ENCODE measurements at places on chromosomes 7 and 10. TPM values are rescaled to one million over a fixed set of nuclear protein-coding genes. Genes with fewer than 3 reads are reported as not detected.

Gene AKR1C4
- total RNA-seq: 0.48 TPM

Gene TMEM225B
- 1.4 TPM for total RNA-seq

DNA sequence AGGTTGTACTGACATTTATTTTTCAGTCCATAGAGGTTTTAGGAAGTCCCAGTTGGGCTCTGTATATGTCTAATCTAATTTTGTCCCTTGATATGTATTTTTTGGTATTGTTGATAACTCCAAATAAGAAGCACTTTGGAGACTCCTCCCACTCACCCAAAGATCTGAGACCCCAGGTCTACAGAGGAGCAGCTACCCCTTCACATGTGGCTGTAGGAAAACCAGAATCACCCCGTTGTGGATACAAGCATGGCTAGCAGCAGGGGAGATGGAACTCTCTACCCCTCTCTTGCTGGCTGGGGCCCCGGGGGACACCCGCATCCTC lies 9.4 kb downstream of the HHEX start:
- DNase-seq: no peak

DNA sequence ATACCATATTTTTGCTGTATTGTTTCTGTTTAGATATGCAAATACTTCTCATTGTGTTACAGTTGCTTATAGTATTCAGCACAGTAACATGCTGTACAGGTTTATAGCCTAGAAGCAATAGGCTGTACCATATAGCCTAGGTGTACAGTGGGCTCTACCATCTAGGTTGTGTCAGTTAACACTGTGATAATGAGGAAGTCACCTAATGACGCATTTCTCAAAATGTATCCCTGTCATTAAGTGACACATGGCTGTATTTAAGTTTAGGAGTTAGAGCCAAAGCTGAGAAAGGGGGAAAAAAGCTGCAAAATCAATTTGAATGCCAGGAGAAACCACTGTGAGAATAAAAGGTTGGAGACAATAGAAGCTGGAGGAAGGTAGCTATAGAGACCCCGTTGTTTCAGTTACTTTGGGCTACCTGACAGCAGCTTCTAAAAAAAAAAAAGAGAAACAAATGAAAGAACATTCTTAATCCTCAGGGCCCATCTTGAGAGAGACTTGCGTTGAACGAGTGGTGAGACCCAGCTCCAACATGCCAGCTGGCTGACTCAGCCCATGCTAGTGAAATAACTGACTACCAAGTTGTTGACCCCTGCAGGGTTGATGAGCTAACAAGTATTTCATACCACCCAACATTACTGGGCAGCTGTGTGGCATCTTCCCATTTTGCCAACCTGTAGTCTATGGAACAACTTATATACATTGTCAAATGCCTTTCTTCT lies 8.7 kb downstream of the STARD3NL start:
- no peak for DNase-seq

- no peak for DNase-seq
These were observed 230.9 kb downstream of the HPSE2 start for GRCh38 chr10:99004738-99005137.

DNA sequence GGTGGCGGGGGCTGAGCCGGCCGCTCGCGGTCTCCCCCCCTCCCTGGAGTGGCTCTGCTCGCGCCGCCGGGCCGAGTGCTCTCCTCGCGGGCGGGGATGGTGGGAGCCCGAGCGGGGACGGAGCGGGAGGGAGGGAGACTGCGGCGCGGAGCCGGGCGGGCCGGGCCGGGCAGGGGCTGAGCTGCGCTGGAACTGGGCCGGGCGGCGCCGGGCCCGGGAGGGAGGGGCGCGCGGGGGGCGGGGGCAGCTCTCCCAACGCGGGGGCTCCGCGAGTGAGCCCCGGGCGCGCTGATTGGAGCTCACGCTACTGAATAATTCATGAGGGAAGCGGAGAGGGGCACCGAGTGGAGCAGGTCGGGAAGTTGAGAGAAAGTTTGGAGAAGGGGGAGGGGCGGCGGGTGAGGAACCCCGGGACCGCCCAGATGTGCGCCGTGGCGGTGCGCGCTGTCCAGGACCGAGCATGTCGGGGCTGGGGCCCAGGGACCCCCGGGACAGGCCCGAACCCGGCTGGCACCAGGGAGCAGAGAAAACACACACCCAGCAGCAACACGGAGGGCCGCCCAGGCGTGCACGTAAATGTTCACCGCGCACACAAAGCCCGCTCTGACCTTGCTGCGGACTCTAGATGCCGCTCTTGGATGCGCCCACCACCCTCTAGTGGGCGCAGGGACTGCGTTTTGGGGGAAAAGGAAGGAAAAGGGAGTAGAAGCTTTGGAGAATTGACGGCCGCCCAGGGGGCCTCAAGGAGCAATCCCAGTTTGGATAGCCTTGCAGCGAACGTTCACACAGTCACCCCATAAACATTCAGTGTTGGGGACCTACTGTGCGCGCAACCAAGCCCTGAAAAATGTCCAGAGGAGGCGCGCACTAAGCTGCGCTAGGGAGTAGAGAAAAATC lies at the start of gene EPHB4:
Gene EPHB4 (minus strand): TSS at position 194 of the 897 bp plus-strand sequence. CDS start 493 bp downstream, outside the sequence.
- DNase-seq: peak; percentile 84

Measured in progenitor cell of endocrine pancreas (in vitro differentiated cells).